Effector CD4-positive, alpha-beta T cell (primary cell): ENCODE measurements at places on chromosomes 5 and 9.

DNA sequence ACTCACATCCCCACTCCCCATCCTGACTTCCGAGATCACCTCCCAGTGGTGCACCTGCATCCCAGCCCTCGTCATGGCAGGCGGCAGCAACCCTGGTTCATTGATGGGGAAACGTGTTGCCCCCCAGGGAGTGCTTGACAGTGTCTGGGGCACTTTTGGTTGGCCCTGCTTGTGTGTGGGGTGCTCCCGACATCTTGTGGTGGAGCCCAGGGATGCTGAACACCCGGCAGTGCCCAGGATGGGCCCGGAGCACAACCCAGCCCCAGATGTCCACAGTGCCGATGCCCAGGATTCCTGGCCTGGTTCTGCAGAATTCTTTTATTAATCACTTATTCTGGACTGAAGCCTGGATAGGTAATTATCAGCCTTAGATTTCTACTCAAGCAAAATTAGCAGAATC lies 3.7 kb downstream of the MRPL36 start:
- no peak for DNase-seq

GRCh38 chr5:155475318-155475717 lies 461.8 kb downstream of the KIF4B start:
- DNase-seq: no peak

GRCh38 chr9:5784526-5785315 lies 48.2 kb downstream of the ERMP1 start:
- DNase-seq: no peak

- no peak for DNase-seq
Observed at GRCh38 chr5:64180661-64181343, 15.2 kb downstream of the RNF180 start.

DNA sequence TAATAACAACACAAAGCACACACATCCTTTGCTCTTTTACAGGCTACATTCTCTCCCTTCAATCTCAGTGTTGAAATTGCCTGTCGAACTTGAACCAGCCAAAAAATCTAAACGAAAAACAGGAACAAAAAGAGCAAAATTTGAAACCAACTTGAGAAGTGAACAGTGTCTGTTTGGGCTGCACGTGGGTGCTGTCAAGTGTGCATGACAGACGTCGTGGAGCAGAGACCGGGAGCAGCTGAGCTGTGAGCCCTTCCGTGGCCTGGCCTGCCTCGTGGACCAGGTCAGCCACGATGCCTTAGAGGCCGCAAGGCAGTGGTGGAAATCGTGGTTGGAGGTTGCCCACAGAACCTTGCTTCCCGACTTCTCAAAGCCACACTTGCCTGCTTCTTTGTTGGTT lies 34.8 kb upstream of the DENND1A start:
- no peak for DNase-seq

DNA sequence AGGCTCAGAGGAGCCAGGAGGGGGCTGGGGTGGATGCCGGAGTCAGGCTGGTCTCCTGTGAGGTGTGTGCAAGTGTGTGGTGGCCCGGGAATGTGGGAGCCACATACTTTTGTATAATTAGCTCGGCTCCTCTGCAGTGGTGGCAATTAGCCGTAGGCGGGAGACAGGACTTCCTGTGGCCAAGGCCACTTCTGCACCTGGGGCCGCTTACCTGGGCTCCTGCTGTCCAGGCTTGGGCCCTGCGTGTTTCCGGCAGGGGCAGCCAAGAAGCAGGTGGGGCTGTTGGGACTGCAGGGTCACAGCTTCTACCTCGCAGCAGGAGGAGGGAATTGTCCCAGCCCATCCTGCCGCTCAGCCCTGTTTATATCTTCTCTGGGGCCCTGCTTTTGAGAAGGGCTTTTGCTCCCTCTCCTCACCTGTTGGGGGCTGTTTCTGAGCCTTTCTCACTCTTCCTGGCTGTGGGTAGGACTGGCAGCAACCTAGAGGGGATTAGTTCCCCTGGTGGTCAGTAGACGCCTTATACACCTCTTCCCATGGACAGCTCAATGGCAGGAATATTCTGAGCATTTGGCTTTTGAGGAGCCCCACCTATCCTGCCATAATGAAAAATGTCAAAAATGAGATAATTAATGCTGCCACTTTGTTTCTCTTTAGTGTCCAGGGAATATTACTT lies 145.4 kb upstream of the PITX1 start:
- no peak for DNase-seq
